GF-D8 (cell line): ENCODE measurements at places on chromosomes 1 and 21.

GRCh38 chr1:13583966-13584791 lies 547 bp downstream of the PDPN start:
- no peak for DNase-seq

DNA sequence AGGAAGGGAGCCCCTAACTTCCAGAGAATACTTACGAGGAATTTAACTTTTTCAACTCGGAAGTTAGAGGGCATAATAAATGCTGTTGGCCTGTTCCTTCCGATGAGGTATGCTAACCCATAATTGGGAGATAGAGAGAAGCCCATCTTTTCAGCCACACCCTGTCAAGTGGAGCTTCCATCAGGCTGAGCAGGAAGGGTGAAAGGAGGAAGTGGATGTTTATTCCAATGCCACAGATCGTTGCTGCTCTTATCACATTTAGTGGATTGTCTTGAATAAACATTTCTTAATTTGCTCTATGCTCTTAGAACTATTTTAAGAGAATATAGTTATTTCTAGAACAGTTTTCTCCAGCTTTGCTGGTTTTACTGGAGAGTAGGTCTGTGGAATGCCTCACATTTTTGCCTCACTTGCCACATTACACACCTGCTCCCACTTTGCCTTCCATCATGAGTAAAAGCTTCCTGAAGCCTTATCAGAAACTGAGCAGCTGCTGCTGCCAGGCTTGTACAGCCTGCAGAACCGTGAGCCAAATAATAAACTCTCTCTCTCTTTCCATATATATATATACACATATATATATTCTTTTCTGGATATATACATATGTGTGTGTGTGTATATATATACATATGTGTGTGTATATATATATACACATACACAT lies 60.0 kb upstream of the RGS21 start:
- DNase-seq: no peak

DNA sequence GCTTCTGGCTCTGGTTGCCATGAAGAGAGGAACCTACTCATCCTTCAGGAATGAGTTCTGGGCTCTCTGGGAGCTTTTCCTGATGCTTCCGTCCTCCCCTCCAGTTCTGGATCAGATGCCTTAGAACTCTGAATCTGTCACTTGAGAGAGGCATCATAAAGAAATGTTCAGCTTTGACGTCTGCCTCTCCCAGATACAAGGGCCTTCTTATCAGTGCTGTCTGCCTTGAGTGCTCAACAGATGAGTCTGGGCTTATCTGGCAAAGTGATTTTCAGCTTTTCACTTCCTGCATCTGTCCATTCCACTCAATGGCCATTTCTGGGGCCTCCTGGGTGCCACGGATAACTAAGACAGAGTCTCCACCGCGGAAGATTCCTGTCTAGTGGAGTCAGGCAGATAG lies 12.3 kb upstream of the OTUD3 start:
- DNase-seq: no peak

DNA sequence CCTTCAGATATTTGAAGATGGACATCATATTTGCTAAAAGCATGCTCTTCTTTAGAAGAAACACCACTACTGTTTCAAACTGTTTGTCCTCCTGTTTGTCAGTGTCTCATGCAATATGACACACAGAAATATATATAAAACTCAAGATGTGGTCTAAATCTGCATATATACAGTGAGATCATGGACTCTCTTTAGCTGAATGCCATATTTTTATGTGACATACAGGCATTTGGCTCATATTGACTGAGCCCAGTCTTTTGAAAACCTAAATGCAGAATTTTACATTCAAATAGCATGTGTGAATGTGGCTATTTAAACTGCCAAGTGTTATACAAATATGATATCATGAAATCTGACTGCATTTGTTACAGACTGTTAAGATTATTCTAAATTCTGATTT lies 18.4 kb downstream of the GDAP2 start:
- DNase-seq: no peak

DNA sequence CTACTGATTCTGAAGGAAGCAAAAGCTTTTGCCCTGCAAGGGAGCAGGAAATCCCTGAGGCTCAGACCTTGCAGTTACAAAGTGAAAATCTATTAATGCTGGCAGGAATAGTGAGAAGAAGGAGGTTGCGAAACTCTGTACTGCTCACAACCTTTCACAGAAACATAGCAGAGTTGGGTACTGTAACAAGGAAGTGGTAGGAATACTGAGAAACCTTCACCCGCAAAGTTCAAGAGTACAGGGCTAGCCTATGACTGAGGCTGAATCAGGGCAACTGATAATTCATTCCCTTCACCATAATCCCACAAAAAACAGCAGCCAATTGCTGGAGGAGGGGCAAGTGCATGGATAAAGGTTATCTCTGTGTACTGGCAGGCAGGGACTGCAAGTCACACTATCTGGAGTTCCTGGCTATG lies 23.9 kb upstream of the KCTD3 start:
- peak; percentile 87 for DNase-seq

GRCh38 chr1:201769966-201770365 lies 59.0 kb upstream of the IPO9 start:
- no peak for DNase-seq
